CD8-positive, alpha-beta memory T cell (primary cell): ENCODE measurements at places on chromosomes 6 and 20.

GRCh38 chr20:41050361-41051008 is 21.9 kb downstream of the TOP1 start:
- H3K27me3 ChIP-seq, result no peaks in the 10 kb centered on the region
- DNase-seq, result no peak
- peaks cover 77% of the 10 kb centered on the region for H3K4me1 ChIP-seq
- H3K36me3 ChIP-seq, result no peaks in the 10 kb centered on the region
- no peak overlapping the region for H3K4me3 ChIP-seq
- peak overlapping the region; percentile 39 for H3K27ac ChIP-seq

- no peak overlapping the region for H3K4me3 ChIP-seq
- no peak overlapping the region for H3K27ac ChIP-seq
- H3K4me1 ChIP-seq, result no peaks in the 10 kb centered on the region
- H3K36me3 ChIP-seq, result no peaks in the 10 kb centered on the region
- H3K27me3 ChIP-seq, result no peaks in the 10 kb centered on the region
These were observed 65.8 kb upstream of the SNRPB2 start for GRCh38 chr20:16664020-16664419.

DNA sequence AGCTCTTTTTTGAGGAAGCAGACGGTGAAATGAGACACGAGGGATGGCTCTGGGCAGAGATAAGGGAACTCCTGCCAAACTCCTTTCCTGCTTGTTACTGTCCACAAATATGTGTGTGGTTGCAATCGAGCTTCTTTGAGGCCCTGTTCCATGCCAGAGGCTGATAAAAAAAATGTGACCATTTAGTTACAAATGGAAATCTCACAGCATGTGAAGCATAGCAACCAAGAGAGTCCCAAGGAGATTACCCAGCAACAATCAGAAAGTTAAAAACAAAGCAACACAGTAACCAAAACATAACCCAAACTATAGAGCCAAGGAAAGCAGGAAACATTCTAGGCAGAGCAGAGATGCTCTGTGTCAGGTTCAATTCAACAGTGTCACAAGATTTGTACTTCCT is 35.4 kb upstream of the HMGN3 start:
- DNase-seq, result no peak
- H3K4me3 ChIP-seq, result no peak overlapping the region
- no peaks in the 10 kb centered on the region for H3K4me1 ChIP-seq
- no peak overlapping the region for H3K27ac ChIP-seq

GRCh38 chr6:98014442-98015201 is 731.6 kb upstream of the MMS22L start:
- H3K36me3 ChIP-seq, result no peaks in the 10 kb centered on the region
- H3K4me3 ChIP-seq, result no peak overlapping the region
- H3K27ac ChIP-seq, result no peak overlapping the region
- no peak for DNase-seq

DNA sequence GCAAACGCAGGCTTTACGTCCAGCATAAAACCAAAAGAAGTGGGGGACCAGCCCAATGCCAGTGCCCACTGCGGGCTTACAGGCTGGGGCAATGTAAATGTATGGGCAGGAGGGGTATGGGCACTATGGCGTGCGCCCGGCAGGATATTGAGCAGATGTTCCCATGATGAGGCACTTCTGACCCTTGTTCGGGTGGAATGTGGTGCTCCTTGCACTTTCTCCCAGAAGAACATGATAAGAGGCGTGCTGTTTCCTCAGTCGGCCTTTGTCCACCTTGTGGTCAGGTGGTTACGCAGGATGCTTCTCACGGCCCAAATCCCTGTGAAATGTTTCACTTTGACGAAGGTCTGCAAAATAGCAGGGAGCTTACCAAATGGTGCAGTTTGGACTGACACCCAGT is 4.8 kb upstream of the GPR31 start:
- H3K36me3 ChIP-seq, result no peaks in the 10 kb centered on the region
- no peak overlapping the region for H3K27ac ChIP-seq
- no peak overlapping the region for H3K4me3 ChIP-seq
- DNase-seq, result no peak
- H3K27me3 ChIP-seq, result no peaks in the 10 kb centered on the region

DNA sequence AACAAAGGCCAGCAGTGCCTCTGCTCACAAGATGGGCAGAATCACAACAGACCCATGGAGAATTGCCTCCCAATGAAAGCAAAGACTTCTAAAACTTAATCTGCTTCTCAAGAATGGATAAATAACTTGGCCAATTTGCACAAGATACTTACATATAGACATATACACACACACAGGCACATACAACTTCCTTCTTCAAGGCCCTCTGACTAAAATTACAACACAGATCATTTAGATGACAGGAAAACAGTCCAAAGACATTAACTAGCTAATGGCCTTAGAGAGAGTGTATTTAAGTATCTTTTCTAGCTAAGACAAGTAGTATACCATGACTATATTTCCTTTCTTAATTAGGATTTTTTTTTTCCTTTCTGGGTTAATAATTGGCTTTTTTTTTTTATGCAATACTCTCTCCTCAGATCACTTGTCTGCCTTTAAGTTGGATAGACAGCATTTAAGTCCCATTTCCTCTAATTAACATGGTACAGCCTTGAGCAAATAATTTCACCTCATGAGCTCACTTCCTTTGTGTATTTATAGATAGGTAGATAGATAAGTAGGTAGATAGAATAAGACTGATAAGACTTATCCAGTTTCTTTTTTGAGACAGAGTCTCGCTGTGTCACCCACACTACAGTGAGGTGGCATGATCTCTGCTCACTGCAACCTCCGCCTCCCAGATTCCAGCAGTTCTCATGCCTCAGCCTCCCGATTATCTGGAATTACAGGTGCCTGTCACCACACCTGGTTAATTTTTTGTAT is 70.0 kb downstream of the NRSN1 start:
- no peak for DNase-seq
- H3K27ac ChIP-seq, result no peak overlapping the region
- no peaks in the 10 kb centered on the region for H3K36me3 ChIP-seq
- H3K4me3 ChIP-seq, result no peak overlapping the region
- no peaks in the 10 kb centered on the region for H3K4me1 ChIP-seq
- no peaks in the 10 kb centered on the region for H3K27me3 ChIP-seq

GRCh38 chr6:107657755-107658461 is 166.2 kb downstream of the SCML4 start:
- no peaks in the 10 kb centered on the region for H3K27me3 ChIP-seq
- no peak overlapping the region for H3K27ac ChIP-seq
- no peaks in the 10 kb centered on the region for H3K36me3 ChIP-seq
- H3K4me3 ChIP-seq, result peak overlapping the region; percentile 59
- DNase-seq, result peak; percentile 45
- peaks cover 24% of the 10 kb centered on the region for H3K4me1 ChIP-seq

GRCh38 chr20:39603219-39603618 is 641.1 kb downstream of the DHX35 start:
- H3K27ac ChIP-seq, result no peak overlapping the region
- H3K4me1 ChIP-seq, result no peaks in the 10 kb centered on the region
- H3K4me3 ChIP-seq, result no peak overlapping the region
- no peaks in the 10 kb centered on the region for H3K36me3 ChIP-seq
